Progenitor cell of endocrine pancreas (in vitro differentiated cells): ENCODE measurements at places on chromosomes 4 and X.
A peak's percentile ranks its signal among the peaks of the same experiment; 100 is the strongest.

- no peak for DNase-seq
Measured at GRCh38 chr4:79065262-79065661, 126.0 kb upstream of the PAQR3 start.

DNA sequence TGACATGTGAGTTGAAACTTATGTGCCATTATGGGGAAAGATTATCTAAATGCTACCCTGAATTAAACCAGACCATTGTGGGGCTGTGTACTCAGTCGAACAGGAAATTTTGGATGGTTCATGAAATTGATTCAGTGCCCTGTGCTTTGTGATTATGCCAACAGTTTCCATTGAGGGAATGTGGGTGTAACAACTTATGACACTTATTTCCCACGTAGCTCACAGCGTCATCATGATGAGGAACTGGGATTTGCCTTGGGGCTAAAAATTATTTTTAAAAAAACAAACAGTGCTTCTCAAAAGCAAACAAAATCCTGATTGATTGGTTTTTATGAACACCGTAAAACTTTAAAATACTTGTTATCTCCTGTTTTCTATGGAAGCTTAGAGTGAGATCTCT is 8.3 kb upstream of the CLTRN start:
- DNase-seq, result no peak

DNA sequence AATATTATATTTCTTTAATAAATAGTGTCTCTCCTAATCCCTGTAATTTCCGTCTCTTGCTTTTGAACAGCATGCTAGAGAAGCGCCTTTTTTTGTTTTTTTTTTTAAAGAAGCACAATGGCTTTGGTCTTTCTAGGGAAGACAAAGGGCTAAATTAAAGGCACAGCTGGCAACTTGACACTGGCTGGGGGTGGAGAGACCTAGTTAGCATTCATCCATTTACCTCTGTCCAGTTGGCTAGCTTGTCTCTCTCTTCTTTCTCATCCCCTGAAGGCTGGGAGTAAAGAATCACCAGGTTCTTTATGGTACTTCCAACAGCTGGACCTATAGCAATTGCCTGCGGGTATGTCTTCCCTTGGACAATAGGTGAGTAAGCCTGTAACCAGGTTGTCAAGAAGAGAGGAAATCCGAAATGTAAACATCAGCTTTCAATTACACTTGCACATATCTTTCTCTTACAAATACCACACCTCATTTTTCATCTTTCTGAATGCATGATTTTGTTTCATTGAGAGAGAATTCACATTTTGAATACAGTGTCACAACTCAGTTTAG is 178.4 kb upstream of the GPR101 start:
- no peak for DNase-seq

DNA sequence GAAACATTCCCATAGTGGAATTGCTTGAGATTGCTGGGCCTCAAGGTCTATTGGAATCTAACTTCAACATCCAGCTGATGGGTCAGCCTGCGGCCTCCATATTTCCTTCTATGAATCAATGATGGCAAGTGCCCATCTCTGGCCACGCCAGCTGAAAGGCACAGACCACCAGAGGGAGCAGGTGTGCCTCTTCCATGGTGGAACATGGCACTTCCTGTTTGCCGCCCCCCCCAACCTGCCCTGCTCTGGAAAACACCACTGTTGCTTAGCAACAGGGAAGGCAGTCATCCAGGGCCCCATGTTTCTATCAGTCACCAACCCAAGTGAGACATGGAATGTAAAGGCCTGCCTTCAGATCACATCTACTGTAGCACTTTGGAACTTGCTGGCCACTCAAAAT is 11.6 kb downstream of the PAGE4 start:
- peak; percentile 39 for DNase-seq

- no peak for DNase-seq
Measured at GRCh38 chrX:119728487-119728886, 29.9 kb upstream of the SOWAHD start.

DNA sequence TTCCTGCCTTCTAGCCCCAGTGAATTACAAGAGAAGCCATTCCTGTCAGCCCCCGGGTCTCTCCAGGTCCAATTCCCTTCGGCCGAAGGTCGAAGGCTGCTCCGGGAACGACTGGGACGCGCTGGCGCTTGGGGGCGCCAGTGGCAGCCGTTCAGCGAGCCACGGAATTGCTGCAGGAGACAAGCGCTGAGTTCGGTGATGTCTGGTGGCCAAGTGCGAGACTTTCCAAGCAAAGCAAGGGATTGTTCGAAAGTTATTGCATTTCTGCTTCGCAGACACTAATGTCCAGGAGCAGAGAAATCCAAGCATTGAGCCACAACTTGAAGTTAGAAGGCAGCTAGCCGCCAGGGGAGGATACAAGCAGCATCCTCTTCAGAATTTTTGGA is 1.1 kb upstream of the DKK2 start:
- peak; percentile 44 for DNase-seq

DNA sequence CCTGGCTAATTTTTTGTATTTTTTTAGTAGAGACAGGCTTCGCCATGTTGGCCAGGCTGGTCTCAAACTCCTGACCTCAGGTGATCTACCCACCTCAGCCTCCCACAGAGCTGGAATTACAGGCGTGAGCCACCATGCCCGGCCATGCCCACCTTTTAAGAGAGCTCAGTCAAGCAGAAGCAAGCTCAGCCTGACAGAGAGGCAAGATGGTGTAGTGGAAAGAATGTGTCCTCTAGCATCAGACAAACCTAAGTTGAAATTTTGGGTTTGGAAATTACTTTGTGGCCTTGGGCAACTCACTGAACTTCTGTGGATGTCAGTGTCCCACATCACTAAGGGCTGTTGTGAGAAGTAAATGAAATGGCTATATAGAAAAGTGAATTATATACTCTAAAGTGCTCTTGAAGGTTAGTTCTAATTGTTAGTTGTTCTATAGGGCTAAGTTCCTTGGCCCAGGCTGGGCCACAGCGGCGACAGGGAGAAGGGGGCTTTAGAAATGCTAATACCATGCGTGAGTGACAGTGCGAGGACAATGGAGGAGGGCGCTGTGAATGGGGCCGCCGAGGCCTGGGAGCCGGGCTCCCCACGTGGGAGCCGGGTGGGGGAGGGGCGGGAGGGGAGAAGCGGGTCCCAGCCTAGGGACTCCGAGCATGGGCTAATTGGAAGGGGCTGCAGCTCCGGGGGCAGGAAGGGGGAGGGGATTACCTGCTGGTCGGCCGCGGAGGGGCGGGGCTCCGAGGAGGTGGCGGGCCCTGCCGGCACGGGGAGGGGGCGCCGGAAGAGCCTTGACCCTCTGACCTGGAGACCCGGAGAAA is 15.6 kb downstream of the PJA1 start:
- DNase-seq, result no peak

- DNase-seq, result no peak
Measured at GRCh38 chr4:4857809-4858508, 1.5 kb upstream of the MSX1 start.

DNA sequence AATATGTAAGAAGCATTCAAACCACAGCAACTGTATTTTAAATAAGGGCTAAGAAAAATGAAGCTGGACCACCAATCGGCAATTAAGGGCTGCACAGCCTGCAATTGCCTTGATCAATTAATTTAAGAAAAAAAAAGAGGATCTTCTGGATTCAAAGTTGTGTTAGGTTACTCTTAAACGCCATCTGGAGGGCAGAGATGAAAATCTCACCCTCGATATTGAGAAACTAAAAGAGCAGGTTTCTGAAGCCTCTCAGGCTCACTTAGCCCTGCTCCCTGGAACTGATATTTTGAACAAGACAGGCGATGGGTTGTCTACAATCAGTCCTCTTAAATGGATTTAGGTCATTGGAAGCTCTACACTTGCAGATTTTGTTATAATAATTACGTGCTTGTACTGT is 579.4 kb downstream of the GRXCR1 start:
- DNase-seq, result no peak
